RWPE1 (cell line): ENCODE measurements at places on chromosomes 1 and 21.

DNA sequence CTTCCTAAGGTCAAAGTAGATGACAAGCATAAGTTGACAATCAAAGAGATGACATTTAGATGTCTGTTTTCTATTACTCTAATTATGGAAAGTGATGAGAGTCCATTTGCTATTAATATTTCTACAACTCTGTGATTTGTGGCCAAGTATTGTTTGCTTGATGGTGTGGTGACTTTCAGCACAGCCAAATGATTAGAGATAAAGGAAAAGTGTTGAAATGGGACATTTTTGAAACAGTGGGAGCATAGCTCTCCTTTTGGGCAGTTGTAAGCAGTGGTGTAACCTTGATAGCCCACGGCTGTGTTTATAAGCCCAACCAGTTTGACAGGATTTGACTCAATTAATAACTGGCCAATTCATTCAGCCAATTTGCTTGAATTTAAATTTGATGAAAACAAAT lies 31.6 kb downstream of the ZC3H11B start:
- DNase-seq, result no peak

GRCh38 chr1:30372792-30373433 lies 350.5 kb downstream of the MATN1 start:
- DNase-seq, result no peak

DNA sequence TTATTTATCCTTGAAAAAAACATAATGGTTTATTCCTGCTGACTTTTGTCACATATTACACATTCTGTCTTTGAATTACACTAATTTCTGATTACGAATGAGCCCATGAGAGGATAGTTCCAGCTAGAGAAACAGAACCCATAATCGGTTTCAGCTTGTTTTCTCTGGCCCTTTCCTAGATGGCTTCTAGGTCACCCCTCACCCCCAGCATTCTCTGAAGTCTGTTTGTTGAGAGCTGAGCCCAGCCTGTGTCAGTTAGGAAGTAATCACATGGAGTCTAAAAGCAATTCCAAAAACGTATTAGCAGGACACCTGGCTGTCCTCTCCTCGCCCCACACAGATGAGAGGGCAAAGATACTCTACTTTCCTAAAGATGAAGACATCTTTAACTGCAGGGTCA lies 48.9 kb downstream of the KIAA1614 start:
- DNase-seq, result no peak

DNA sequence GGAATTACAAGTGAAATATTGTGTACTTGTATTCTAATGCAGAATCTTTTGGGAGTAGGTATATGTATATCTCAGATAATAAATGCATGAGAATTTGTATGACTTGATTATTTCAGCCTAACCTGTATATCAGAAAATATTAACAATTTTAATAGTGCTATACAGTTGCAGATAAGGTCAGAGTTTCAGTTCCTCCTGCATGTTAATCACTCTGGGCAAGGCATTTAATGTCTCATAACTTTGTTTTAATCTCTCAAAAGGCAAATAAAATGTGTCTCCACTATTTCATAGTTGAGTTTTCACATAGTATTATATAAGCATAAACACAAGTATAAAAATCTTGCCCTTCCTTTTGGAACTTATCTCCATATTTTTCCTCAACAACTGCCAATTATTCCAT lies 352.5 kb downstream of the KCNT2 start:
- no peak for DNase-seq

DNA sequence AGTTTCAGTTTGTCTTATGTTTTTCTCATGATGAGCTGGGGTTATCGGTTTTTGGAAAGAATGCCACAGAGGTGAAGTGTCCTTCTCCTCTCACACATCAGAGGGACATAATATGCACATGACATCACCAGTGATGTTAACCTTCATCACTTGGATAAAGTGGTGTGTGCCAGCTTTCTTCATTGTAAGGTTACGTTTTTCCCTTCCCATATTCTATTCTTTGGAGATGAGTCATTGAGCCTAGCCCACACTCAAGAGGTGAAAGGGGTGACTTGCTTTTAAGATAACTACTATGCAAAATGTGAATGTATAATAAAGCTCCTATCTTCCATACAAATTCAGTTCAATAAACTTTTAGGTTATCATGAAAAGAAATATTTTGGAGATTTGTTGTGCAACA lies 36.7 kb upstream of the MAGI3 start:
- DNase-seq, result peak; percentile 8

- no peak for DNase-seq
These were observed 15.2 kb downstream of the PLA2G2F start for GRCh38 chr1:20154301-20154831.

- DNase-seq, result peak; percentile 21
These were observed 41.5 kb downstream of the KIAA1614 start for GRCh38 chr1:180954005-180954800.

GRCh38 chr1:233038581-233038980 lies 88.2 kb downstream of the NTPCR start:
- no peak for DNase-seq
